ENCODE measurements at places on chromosomes 12 and 14. TPM values are rescaled to one million over a fixed set of nuclear protein-coding genes. Genes with fewer than 3 reads are reported as not detected.

MYH6 gene
- total RNA-seq: not detected

TTC9 gene
- total RNA-seq: 11.6 TPM

GYS2 gene
- total RNA-seq: not detected

RNASE1 gene
- total RNA-seq: 10.3 TPM

RPGRIP1 gene
- not detected for total RNA-seq

ENDOU gene
- not detected for total RNA-seq

TAS2R46 gene
- 1.3 TPM for total RNA-seq

GLI1 gene
- total RNA-seq: 2.5 TPM

KRT75 gene
- total RNA-seq: not detected

KRT3 gene
- total RNA-seq: not detected

SERPINA3 gene
- 0.27 TPM for total RNA-seq

OR6C2 gene
- not detected for total RNA-seq

MRPS35 gene
- 24.4 TPM for total RNA-seq

MGP gene
- total RNA-seq: not detected

ABCD2 gene
- total RNA-seq: not detected

TGM1 gene
- 3.4 TPM for total RNA-seq

DNAI7 gene
- total RNA-seq: 1.9 TPM

GNG2 gene
- total RNA-seq: 51.6 TPM

PA2G4 gene
- 128 TPM for total RNA-seq

ASCL1 gene
- total RNA-seq: not detected

DCN gene
- total RNA-seq: not detected

GPR84 gene
- total RNA-seq: 0.20 TPM

PLEKHD1 gene
- total RNA-seq: 0.08 TPM

DTX1 gene
- total RNA-seq: 4.4 TPM

LBHD2 gene
- total RNA-seq: not detected
